ENCODE measurements at places on chromosomes 12 and 14.

DNA sequence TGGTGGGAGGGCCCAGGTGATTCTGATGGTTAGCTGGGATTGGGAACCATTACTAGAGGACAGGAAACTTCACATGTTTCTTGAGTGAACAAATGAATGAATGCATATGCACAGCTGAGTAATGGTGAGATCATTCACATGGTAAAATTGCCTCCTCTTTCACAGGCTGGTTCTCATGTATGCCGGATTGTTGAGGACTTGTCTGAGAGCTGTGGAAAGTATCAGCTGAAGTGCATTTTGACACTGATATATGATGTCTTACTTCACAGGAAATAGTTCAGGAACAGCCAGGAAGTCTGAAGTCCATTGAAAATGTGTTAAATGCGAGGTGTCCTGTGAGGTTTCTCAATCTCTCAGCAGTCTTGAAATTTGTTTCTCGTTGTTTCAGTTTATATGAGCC, 77.6 kb upstream of the DACT1 start:
- DNase-seq, result no peak

DNA sequence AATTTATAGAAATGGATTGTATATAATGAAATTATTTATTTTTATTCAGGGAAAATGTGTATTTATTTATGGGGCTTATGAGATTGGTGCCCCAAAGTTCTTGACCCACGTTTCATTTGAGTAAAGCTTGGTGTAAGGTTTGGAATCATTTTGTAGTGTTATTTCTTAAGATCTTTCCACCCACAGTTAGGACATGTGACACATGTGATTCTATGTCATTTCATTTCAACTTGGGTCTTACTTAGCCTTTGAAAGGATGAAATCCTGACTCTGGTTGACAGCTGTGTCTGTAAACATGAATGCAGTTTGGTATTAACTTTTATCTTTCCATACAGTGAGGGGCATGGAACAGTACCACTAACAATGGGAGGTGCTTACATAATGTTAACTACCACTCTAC, 51.7 kb downstream of the FLRT2 start:
- DNase-seq, result no peak

GRCh38 chr12:92242907-92243306, 97.3 kb upstream of the BTG1 start:
- DNase-seq, result no peak

- no peak for DNase-seq
Observed at GRCh38 chr14:96661244-96661969, 135.8 kb upstream of the VRK1 start.
